H54 (cell line): ENCODE measurements at places on chromosomes 4 and X.

DNA sequence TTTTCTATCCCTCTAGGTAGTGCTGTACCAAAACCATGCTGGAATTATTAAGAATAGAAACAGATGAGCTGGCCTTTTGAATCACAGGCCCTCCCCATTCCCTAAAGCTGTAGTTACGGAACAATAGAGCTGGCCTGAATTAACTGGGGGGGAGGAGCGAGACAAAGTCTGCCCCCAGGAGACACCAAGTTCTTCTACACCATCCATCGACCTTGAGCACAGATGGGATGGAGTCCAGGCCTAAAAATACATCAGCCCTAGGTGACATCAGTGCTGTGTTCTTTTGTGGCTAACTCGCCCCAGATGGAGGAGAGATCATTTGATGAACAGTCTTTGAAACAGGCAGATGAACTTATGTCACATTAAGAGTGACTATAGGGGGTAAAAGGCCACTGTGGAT lies 49.6 kb downstream of the LHFPL1 start:
- DNase-seq = no peak

DNA sequence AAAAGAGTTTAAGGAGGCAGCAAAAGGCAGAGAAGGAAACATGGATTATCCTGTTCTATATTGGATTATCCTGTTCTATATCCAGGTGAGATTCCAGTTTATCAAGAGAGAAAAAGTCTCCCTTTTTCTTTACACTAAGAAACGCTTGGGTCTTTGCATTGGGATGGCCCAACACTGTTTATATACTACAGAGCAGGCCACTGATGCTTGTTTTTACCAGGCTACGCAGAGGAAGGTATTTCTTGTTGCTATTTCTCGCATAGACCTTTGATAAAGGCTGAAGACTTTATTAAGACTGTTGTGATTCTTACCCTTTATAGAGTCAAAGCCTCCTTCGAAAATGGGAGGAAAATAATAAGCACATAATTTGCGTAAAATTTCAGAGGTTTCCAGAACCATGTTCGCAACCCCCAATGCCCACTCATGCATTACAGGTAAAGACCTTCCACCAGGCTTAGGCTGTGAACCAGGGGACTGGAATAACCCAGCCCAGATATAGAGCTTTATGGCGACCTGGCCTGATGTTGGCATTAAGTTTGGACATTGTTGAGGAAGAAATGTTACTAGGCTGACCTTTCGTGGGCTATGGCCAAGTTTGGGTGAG lies 218.3 kb downstream of the PTTG2 start:
- no peak for DNase-seq

DNA sequence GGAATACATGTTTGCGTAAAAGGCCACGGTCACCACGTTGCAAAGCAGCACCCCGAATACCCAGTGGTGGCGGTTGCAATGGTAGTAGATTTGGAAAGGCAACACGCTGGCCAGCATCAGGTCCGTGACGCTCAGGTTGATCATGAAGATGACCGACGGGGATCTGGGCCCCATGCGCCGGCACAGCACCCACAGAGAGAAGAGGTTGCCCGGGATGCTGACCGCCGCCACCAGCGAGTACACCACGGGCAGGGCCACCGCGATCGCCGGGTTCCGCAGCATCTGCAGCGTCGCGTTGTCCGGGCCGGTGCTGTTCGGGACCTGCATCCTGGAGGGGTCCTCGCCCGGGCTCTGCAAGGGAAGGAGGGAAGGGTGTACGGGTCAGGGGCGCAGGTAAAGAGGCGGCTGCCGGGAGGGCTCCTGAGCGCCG lies 13.5 kb upstream of the ASMTL start:
- DNase-seq = no peak

GRCh38 chr4:128853741-128854140 lies 44.2 kb downstream of the JADE1 start:
- DNase-seq = no peak

DNA sequence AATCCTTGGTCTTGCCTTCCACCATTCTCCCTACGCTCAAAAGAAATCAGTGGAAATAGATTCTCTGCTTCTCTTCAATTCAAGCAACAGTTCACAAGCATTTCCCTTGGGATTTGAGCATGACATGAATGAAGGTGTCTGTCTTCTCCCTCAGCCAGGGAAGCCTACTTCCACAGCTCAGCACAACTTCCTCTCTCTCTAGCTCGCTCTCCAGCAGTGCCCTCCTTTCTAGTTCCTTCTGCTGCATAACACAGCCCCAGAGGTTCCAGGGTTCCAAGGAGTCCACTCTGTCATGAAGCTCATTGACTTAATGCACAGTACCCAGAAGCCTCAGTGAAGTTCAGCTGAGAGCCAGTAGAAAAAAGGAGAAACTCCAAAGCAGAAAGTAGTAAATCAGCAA lies 81.3 kb downstream of the PLS3 start:
- DNase-seq = no peak

- no peak for DNase-seq
Measured at GRCh38 chr4:140157341-140157740, 3.4 kb upstream of the MAML3 start.

- no peak for DNase-seq
Measured at GRCh38 chrX:295136-295535, 14.0 kb downstream of the PLCXD1 start.

DNA sequence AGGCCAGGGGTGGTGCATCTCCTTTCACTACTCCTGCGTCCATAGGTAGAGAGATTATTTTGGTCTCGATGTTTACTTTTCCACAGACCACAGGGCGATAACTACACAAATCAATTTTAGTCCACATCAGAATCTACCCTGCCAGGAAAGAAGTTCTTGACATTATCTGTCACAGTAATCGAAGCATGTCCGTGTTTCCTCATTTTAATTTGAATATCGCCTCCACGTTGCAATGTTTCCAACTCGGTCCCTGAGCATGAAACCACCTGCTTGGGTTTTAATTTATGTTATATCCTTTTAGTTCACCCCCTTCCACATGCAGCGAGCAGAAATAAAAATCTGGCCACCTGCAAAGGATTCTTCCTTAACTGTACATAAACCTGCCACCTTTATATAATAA lies 100.1 kb upstream of the ATXN3L start:
- DNase-seq = no peak

DNA sequence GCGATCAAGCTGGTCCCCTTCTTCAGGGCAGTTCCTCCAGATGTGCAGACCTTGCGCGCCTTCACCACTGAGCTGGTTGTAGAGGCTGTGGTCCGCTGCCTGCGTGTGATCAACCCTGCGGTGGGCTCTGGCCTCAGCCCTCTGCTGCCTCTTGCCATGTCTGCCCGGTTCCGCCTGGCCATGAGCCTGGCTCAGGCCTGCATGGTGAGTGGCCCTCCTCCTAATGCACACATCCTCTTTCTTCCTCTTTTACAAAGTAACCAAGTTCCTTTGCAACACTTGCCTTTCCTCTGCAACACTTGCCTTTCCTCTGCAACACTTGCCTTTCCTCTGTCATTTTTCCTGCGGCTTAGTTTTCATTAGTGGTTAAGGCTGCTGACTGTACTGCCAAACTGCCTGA lies 1.8 kb downstream of the CCDC22 start:
- no peak for DNase-seq

DNA sequence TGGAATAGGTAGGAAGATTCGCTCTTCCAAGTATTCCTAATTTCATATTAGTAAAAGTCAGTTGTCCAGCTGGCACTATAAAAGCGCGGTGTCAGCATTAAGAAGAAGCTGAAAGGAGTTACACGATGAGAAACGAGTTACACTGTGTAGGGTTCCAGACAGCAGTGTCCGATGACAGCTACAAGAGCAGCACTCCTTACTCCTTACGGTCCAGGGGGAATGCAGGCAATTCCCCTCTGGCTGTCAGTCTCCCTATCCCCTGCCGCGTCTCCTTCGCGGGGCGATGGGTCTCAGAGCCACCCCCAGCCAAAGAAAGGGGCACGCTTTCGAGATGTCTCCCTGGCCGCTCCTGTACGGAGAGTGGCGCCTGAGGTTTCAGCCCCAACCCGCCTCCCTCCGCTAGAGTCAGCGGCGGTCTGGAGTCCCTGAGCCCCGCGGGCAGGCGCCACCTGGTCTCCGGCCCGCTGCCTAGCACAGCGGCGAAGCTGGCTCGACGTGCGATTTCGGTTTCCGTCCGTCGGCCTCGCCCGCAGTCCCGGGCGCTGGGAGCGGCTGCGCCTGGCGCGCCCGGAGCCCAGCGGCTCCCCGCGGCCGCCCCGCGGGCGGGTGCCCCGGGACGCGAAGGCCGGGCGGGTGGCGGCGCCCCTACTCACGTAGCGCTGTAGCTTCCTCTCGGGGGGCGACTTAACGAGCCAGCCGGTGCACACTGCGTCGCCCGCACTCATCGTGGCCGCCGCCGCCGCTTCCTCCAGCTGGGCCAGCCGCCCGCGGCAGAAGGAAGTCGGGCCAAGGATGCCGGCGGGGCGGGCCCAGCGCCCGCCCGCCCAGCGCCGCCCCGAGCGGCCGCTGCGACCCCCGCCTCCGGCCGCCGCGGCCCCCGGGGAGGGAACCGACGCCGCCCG lies at the start of gene GAB3:
Gene GAB3 (minus strand): TSS at position 777 of the 902 bp plus-strand sequence. CDS start 52 bp downstream, at position 725.
- no peak for DNase-seq

DNA sequence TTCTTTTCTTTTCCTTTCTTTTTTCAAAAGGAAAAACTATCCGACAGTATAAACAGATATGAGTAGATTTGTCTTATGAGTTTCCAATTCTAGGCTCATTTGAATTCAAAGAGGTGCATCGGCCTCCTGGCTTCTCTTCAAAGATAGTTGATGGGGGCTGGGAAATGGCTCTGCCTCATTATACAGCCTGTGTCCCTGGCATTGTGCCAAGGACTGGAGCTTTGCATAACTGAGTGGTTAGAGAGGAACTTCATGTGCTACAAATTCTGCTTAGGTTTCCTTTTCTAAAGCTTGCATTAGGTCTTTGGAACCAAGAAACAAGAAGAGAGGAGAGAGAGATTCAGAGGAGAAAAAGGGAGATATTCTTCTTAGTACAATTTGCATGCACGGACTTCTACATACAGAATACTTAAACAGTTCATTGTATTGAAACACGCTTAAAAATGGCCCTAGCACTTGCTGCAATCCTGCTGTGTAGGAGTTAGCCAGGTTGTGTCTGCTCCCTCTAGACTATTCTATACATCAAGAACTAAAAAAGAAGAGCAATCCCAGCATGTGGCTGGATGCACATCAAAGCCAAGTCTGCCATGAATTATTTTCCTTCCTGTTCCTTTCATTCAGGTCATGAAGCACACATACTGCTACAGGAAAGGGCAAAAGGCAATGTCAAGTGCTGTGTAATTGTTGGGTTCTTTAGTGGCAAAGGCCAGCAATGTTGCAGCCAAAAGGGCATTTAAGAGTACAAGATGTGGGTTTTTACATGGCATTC lies 70.9 kb downstream of the INTS12 start:
- DNase-seq = no peak

- no peak for DNase-seq
Measured at GRCh38 chrX:48831136-48831908, 4.1 kb downstream of the PCSK1N start.

DNA sequence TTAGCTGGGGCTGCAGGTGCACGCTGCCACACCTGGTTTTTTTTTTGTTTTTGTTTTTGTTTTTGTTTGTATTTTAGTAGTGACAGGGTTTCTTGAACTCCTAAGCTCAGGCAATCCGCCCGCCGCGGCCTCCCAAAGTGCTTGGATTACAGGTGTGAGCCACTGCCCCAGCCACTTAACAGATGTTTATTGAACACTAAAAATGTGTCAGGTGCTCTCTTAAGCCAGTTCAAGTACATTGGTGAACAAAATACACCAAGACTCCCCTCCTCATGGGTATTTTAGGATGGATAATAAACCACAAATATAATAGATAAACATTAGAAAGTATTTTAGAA lies 69.9 kb downstream of the TRAPPC11 start:
- no peak for DNase-seq

GRCh38 chr4:156779042-156779441 lies 192.6 kb downstream of the PDGFC start:
- no peak for DNase-seq

DNA sequence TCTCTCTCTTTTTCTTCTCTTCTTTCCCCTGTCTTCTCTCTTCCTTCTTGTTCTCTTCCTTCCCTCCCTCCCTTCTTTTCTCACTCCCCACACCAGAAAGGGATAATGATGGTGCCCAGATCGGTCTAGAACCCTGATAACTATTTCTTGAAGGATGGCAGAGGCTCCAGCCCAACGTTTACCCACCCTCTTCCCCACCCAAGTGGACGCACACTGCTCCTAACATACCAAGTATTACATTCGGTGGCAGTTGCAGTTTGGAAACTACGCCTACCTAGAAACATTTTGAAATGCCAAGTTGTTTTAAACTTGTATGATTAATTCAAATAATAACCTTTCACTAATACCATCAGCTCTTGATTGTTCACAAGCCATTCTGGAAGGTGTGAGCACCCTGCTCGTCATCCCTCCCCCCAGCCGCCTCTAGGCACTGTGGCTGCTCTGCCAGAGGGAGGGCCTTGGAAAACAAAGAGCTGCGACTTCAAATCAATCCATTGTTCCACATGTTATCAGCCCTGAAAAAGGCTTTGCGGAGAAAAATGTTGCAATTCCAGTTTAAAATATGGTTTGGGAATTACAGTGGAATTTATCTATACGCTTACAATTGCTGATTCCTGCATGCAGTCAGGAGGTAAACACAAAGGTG lies 1017.5 kb upstream of the TENM3 start:
- DNase-seq = no peak
